Body of pancreas (tissue), 4 donors: ENCODE measurements at places on chromosomes 3 and 15. TPM values are rescaled to one million over a fixed set of nuclear protein-coding genes. Genes with fewer than 3 reads are reported as not detected.

GRCh38 chr3:39254806-39255449 is 24.9 kb downstream of the CX3CR1 start:
- no peak overlapping the region for H3K27ac ChIP-seq
- no peak for DNase-seq
- H3K36me3 ChIP-seq, result no peaks in the 10 kb centered on the region
- H3K4me1 ChIP-seq, result no peaks in the 10 kb centered on the region

- H3K27ac ChIP-seq, result no peak overlapping the region
- DNase-seq, result no peak
- H3K4me1 ChIP-seq, result peaks cover 8% of the 10 kb centered on the region
- H3K27me3 ChIP-seq, result no peaks in the 10 kb centered on the region
Measured at GRCh38 chr3:172376881-172377280, 71.4 kb downstream of the GHSR start.

GRCh38 chr3:75768303-75769017 is 16.9 kb downstream of the ZNF717 start:
- no peaks in the 10 kb centered on the region for H3K4me1 ChIP-seq
- DNase-seq, result no peak
- H3K4me3 ChIP-seq, result no peak overlapping the region
- H3K36me3 ChIP-seq, result peaks cover 4% of the 10 kb centered on the region
- no peaks in the 10 kb centered on the region for H3K27me3 ChIP-seq

DNA sequence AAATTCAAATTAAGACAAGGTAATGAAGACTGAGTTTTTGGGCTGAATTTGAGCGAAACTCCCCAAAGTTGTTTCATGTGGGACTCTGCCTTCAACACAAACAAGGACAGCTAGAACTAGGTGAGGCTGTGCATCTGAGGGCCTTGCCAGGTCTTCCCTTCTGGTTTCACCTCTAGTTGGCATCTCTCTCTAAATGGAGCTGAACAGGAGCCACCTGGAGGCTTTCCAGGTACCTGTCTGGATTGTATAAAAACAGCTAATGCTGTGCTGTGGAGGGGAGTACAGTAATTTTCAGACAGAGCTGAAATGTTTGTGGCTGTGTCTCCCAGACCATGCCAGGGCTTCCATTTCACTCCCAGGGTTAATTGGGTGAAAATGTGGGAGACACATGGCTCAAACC is 27.1 kb downstream of the TRIM71 start:
- H3K36me3 ChIP-seq, result no peaks in the 10 kb centered on the region
- no peak overlapping the region for H3K4me3 ChIP-seq
- no peak overlapping the region for H3K27ac ChIP-seq
- H3K27me3 ChIP-seq, result no peaks in the 10 kb centered on the region
- no peak for DNase-seq

- H3K4me1 ChIP-seq, result no peaks in the 10 kb centered on the region
- H3K4me3 ChIP-seq, result no peak overlapping the region
- no peak for DNase-seq
- no peaks in the 10 kb centered on the region for H3K36me3 ChIP-seq
- no peaks in the 10 kb centered on the region for H3K27me3 ChIP-seq
Measured at GRCh38 chr3:68483601-68484000, 448.7 kb downstream of the TAFA4 start.

DNA sequence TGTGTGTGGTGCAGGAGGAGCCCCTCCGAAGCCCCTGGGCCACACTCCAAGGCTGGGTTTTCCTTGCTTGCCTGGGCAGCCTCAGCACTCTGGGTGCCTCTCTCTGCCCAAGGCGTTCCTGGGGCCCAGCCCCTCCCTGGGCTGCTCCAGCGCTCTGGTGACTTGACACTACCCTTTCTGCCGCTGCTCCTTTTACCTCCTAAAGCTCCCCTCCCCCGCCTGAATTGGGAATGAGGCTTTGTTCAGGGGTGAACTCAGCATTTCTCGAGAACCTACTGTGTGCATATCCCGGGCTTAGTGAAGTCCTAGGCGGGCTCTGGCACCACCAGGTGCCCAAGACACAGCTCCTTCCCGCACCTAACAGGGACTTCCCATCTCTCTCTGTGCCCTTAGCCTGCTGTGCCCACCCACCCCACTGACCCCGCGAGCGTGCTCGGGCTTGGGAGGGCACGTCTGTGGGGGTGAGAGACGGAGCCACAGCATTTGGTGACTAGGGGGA is 1.2 kb upstream of the BAHD1 start:
- H3K36me3 ChIP-seq, result no peaks in the 10 kb centered on the region
- peak overlapping the region; percentile 81 for H3K27ac ChIP-seq
- H3K4me1 ChIP-seq, result peaks cover 56% of the 10 kb centered on the region
- peak; percentile 43 for DNase-seq
- H3K27me3 ChIP-seq, result no peaks in the 10 kb centered on the region

GRCh38 chr3:171142985-171143384 is 116.5 kb upstream of the SLC2A2 start:
- peak; percentile 62 for DNase-seq
- no peaks in the 10 kb centered on the region for H3K27me3 ChIP-seq
- H3K4me1 ChIP-seq, result peaks cover 12% of the 10 kb centered on the region
- no peaks in the 10 kb centered on the region for H3K36me3 ChIP-seq

- no peaks in the 10 kb centered on the region for H3K27me3 ChIP-seq
- H3K27ac ChIP-seq, result no peak within 1 kb of the TSS
- no peak for DNase-seq
- H3K4me3 ChIP-seq, result no peak within 1 kb of the TSS
Measured at GRCh38 chr3:46717447-46718231, at the start of gene PRSS50. Gene PRSS50, minus strand, starts transcription at chr3:46717869. Its CDS starts 45 bp downstream, at chr3:46717824.

DNA sequence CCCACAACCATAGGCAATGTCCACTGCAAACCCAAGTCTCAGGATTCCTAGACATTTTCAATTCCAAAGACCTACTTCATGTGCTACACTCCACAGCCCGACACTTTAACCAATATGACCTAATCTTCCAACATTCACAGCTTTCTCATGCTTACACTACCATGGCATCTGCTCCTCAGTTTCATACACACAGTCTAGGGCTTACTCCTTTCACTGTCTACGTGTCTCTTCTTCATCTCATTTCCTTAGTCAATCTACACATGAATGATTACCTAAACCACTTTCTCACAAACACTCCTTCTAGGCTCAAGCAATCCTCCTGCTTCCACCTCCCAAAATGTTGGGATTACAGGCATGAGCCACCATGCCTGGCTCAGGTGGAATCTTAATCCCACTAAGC is 106.3 kb downstream of the STAG1 start:
- no peak for DNase-seq
- H3K36me3 ChIP-seq, result no peaks in the 10 kb centered on the region
- H3K4me1 ChIP-seq, result peaks cover 9% of the 10 kb centered on the region
- no peak overlapping the region for H3K27ac ChIP-seq
- no peak overlapping the region for H3K4me3 ChIP-seq

DNA sequence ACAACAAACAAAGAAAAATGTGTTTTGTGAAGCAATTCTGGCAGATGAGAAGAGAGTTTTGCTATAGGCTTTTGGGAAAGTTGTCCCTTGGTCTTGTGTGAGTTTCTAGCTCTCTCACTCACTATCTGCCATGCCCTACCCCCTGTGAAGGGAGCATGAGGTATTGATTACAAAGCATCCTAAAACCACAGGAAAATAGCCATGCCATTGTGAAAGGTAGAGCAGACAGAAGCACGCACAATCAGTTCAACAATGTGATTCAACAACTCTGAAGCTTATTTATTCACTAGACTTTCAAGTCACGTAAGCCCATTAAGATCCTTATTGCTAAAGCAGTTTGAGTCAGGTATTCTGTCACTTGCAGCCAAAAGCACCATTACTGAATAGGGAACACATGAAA is 6.5 kb upstream of the AQR start:
- no peak for DNase-seq
- H3K4me1 ChIP-seq, result no peaks in the 10 kb centered on the region
- H3K4me3 ChIP-seq, result no peak overlapping the region
- no peaks in the 10 kb centered on the region for H3K27me3 ChIP-seq

ERICH6 gene
- not detected for total RNA-seq

LRRN1 gene
- 7.5 TPM for total RNA-seq

PROK2 gene
- not detected for total RNA-seq
